ENCODE measurements at places on chromosomes 7 and 10.
A peak's percentile ranks its signal among the peaks of the same experiment; 100 is the strongest.

DNA sequence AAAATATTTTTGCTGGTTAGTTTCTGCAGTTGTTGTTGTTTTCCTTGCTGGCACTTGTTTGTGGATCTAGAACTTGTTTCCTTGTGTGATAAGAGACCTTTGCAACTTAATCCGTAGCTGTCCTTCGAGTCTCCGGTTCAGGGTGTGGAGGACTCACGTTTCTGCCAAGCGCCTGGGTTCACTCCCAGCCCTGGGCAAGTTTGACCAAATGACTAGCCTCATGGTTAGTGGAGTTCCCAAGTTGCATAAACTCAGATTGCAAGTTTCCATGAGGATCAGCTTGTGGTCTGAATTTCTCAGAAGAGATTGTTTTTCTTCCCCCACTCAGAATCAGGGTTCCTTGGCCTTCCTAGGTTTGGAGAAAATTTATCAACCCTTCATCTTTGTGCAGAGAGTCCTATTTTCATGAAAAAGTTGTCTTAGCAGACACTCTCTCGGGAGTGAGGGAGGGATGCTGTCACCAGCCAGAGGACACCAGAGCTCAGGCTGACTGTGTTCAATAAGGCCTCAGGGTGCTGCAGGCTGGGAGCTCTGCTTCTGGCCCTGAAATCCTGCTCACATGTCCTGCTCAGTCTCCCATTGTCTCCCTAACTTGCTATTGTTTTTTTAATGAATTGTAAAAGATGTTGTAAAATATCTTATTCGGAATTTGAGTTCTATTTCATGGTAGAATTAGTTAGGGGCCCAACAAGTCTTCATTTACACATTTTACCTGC is 377.7 kb upstream of the KLF6 start:
- DNase-seq, result no peak

- no peak for DNase-seq
Measured at GRCh38 chr10:26274391-26274790, 57.8 kb downstream of the GAD2 start.

DNA sequence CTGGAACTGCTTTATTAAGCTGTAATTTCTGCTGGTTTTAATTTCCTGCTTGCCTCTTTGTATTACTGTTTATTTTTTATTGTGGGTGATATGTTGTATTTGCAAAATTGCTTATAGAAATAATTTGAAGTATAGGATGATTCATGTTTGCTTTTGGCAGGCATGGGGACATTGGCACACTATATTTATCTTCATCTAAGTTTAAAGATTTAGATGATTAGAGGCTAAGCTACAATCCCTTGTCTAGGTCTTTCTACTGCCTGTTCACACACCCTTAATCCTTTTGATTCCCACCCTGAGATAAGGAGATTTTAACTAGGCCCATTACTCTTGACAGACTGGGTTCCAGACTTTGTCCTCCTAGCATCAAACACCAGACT is 182.8 kb upstream of the KAT6B start:
- no peak for DNase-seq

GRCh38 chr7:29146888-29147609 is 712 bp upstream of the CPVL start:
- peak; percentile 72 for DNase-seq

DNA sequence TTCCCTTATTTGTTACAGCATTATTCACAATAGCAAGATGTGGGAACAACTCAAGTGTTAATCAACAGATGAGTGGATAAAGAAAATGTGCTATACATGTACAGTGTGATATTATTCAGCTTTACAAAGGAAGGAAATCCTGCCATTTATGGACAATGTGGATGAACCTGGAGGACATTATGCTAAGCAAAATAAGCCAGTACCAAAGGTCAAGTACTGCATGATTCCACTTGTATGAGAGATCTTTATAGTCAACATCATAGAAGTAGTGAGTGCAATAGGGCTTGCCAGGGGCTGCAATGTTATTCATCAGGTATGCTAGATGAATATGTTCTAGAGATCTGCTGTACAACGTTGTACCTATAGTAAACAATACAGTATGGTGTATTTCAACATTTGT is 138.5 kb upstream of the AGR3 start:
- no peak for DNase-seq

DNA sequence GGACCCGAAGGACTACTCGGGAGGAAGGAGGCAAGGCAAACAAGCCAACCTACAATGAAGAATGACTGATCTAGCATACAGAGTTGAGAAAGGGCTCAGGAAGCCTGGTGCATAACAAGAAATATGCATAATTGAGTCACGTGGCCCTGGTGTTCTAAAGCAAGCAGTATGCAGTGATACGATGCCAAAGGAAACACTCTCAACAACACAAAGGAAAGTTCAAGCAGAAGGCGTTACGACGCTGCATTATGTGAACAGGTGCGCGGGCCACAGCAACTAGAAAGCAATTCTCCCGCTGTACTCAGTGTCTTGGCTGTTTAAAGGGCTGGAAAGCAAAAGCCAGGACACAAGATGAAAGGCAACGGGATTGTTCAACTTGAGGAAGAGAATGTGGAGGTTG is 100.8 kb downstream of the PRTFDC1 start:
- DNase-seq, result no peak

DNA sequence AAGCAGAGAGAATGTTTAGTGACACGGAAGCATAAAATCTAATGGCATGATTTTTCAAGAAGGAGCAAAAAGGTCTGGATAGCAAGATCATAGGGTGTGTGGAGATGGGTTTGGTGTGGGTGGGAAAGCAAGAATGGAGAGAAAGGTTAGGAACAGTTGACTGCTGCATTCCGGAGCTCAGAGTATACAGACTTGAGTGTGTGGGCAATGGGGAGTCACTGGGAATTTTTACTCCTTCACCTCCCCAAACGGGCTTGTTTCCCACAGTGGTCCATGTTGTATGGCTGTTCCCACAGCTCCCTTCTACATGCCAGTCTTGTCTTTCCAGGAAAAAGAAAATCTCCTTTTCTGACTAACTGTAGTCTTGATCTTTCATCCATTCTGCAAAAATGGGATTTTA is 122.1 kb downstream of the CDK6 start:
- no peak for DNase-seq

DNA sequence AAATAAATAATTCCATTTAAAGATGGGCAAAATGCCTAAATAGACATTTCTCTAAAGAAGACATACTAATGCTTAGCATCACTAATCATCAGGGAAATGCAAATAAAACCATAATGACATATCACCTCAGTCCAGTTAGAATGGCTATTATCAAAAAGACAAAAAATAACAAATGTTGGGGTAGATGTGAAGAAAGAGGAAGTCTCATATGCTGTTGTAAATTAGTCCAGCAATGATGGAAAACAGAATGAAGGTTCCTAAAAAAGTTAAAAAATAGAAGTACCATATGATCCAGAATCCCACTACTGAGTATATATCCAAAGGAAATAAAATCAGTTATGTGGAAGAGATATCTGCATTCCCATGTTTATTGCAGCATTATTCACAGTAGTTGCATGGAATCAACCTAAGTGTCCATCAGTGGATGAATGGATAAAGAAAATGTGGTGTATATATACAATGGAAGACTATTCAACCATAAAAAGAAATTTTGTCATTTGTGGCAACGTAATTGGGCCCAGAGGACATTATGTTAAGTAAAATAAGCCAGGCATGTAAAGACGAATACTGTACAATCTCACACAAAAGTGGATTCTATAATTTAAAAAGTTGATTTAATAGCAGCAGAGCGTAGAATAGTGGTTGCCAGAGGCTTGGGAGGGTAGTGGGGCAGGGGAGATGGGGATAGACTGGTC is 52.0 kb downstream of the TCAF1 start:
- no peak for DNase-seq

DNA sequence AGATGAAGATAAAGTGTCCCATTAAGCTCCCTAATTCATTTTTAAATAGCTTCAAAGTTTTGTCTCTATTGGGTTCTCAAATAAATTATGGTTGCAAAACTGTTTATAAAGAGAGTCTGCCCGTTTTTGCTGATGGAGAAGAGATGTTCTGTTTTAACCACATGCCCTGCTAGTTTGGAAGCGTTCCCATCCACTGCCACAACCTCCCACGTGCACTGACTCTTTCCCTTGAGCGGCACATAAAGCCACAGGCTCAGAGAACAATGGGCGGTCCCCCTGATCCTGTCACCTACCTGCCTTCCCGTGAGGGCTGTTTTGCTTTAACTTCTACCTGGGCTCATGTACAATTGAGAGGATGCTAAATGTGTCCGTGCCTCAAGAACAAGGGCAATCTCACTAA is 65.5 kb downstream of the CPVL start:
- DNase-seq, result peak; percentile 15

- DNase-seq, result no peak
Measured at GRCh38 chr7:158129037-158130022, 458.3 kb downstream of the PTPRN2 start.

GRCh38 chr7:78169992-78170391 is 371.4 kb downstream of the PHTF2 start:
- no peak for DNase-seq

DNA sequence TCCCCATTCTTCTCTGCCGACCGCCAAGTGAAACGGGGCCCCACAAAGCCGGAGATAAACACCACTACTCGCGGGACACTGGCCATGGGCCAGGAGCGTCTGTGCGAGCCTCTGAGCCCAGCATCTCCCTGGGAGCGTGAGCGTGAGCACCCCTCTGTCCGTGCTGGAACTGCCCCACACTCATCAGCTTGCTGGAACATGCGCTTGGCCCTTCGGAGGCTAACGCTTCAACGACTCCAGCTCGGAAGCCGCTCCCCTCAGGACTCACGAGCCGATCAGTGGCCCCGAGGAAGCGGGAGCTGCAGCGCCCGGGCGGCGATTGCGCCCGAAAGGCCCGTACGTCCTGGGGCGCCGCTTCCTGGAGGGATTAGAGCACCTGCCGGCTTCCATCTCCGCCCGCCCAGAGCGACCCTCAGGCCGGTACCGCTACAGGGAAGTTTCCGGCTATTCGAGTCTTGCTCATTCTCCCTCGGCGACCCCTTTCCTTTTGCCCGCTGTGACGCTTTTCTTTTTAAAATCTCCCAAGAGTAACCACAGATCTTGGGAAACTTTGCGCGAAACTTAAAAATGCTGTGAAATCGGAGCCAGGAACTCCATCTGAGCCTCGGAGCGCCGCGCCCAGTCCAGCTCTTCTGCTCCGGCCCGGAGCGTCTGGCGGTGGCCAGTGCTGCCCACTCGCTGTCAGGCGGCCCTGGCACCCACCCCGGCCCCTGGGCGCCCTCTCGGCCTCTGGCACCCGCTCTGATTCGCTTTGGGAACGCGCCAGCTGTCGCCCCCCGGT is 1.0 kb downstream of the TLL2 start:
- DNase-seq, result peak; percentile 16

DNA sequence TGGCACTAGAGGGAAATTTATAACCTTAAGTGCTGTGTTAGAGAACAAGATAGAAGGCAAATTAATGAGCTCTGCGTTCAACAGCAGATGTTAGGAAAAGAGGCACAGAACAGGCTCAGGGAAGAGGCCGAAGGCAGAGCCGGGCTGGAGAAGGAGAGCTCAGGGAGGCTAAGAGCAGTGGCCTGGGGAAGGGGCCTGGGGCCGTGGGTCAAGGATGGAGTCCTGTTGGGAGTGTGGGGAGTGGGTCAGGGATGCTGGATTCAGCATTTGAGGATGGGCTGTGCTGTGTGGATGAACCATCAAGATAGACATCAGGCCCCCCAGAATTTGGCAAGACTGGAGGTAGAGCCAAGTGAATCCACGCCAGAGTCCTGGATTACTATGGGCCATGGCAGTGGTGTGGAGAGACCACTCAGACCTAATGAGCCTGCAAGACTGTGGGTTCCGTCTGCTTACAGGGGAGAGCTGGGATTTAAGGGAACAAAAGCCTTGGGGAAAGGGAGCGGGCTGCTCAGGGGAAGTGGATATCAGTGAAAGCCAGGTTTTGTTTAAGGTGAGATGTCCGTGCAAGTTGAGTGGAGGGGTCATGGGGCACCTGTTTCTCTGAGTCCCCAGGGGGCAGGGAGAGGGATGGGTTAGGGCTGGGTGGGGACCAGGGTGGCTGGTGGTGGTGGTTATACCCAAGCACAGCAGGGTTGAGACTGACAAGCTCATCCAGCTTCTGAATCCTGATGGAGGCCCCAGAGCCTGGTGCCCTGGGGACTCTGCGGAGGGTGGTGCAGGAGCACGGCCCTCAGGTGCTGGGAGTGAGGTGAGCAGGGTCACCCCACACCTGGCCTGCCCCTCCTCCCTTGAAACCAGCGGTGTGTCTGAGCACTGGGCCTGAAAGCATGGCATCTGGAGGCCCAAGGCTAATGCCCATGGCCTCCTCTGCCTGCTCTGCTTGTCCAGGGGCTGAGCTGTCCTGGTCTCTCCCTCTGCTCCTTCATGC is 101.7 kb downstream of the BMS1 start:
- no peak for DNase-seq

- no peak for DNase-seq
Measured at GRCh38 chr10:104117839-104118323, 4.1 kb upstream of the SFR1 start.

DNA sequence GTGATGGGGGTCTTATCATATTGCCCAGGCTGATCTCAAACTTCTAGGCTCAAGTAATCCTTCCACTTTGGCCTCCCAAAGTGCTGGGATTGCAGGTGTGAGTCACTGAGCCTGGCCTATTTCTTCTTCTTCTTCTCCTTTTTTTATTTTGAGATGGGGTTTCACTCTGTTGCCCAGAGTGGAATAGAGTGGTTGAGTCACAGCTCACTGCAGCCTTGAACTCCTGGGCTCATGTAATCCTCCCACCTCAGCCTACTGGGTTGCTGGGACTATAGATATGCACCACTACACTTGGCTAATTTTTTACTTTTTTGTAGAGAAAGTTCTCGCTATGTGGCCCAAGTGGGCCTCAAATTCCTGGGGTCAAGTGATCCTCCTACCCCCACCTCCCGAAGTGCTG is 124.3 kb downstream of the SKIDA1 start:
- no peak for DNase-seq

GRCh38 chr7:130752424-130752823 is 18.4 kb upstream of the KLF14 start:
- no peak for DNase-seq

- DNase-seq, result no peak
Measured at GRCh38 chr10:22702348-22702747, 12.0 kb downstream of the PIP4K2A start.

DNA sequence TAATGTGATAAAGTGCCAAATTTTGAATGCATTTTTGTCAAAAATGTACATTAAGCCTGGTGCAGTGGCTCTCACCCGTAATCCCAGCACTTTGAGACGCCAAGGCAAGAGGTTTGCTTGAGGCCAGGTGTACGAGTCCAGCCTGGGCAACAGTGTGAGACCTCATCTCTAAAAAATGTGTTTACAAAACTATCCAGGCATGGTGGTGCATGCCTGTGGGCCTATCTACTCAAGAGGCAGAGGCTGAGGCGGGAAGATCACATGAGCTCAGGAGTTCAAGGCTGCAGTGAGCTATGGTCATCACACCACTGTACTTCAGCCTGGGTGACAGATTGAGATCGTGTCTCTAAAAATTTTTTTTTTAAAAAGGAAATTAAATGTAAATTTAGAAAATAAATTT is 18.5 kb upstream of the MGMT start:
- no peak for DNase-seq

DNA sequence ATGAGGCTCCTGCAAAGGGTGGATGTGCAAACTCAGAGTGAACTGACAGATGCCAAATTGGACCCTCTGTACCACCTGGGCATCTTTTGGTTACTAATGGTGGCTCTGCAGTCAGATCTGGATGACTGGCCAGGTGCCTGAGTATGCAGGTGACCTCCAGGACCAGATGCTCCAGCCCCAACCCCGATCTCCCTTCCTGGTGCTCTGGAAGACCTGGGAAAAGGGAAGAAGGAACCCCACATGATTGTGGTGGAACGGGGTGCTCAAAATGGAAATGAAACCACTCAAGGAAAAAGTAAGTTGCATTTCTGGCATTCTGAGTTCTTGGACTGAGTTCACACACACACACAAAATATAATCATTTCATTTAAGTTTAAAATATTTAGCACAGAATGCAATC is 9.8 kb upstream of the AEBP1 start:
- no peak for DNase-seq

GRCh38 chr10:32326119-32326518 is 20.8 kb downstream of the EPC1 start:
- no peak for DNase-seq
